ENCODE measurements at places on chromosomes 1 and 21. TPM values are rescaled to one million over a fixed set of nuclear protein-coding genes. Genes with fewer than 3 reads are reported as not detected.

- DNase-seq = no peak
Measured at GRCh38 chr1:236830560-236830959, 35.5 kb downstream of the MTR start.

DNA sequence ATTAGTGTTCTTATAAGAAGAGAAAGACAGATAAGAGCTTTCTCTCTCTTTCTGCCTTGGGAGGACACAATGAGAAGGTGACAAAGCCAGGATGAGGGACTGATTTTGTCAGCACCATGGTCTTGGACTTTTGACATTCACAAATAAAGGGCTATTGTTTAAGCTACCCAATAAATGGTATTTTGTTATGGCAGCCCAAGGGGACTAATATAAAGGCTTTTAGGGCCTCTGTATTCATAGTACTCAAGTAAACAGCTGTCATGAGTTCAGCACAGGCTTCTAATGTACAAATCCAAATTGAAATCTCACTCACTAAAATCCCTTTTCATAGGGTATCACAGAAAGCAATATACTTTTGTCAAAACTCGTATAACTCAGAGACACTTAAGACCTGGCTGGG lies 242.7 kb downstream of the FAF1 start:
- no peak for DNase-seq

- DNase-seq = no peak
Measured at GRCh38 chr1:149997585-149998262, 12.8 kb downstream of the OTUD7B start.

- no peak for DNase-seq
Measured at GRCh38 chr1:64745986-64746940, 1.4 kb downstream of the RAVER2 start.

GRCh38 chr1:1907098-1907736 lies 7.8 kb upstream of the CALML6 start:
- DNase-seq = no peak

Gene S100A16
- 101 TPM for total RNA-seq

Gene NOS1AP
- 6.8 TPM for total RNA-seq

Measured in spinal cord (tissue), 10 donors.